Right kidney (tissue), 9 donors: ENCODE measurements at places on chromosomes 4 and X.
A peak's percentile ranks its signal among the peaks of the same experiment; 100 is the strongest.

DNA sequence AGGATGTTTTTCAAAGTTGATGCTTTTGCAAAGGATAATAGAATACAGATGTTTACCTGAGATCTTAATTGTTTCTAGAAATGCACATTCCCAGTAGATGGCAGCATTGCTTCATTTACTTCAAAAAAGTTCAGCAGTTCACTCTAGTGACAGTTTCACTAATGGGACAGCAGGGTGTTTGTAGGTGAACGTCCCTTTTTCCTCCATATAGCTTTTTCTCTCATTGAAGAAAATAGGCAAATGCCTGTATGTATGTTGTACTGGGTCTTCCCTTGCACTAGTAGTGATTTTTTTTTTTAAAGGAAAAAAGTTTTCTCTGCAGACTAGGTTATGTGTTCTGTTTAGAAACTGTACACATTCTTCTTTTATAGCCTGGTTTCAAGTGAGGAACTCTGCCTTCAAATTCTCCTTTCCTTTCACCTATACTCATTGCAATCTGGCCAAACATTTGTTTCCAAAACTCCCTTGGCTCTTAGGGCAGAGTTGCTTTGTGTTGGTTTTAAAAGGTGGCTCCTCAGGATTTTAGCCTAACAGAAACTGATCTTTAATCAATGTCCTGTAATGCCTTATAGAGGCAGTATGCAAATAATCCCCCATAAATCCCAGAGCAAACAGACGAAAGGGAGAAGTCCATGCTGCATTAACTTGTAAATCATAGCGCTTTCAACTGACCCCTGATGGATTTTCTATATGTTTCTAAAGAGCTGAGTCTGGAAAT is 86.3 kb downstream of the EGF start:
- peak; percentile 55 for DNase-seq

DNA sequence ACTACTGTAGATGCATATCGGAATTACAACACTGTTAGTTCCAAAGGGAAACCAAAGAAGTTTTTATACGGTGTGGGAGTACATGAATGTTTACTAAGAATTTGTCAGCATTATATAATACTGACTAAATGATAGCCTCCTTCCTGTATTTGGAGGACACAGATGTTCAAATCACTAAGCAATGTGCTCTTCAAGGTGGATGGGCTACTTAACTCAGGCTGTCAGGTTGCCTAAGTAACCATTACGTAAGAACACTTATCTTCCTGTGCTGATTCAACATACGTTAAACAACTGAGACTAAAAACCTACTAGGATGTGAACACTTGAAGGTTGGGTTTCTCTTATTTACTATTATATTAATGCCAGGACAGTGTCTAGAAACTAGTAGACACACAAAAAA is 81.9 kb upstream of the HPGD start:
- DNase-seq: no peak

- no peak for DNase-seq
Measured at GRCh38 chr4:29558789-29559188, 1161.4 kb upstream of the PCDH7 start.

DNA sequence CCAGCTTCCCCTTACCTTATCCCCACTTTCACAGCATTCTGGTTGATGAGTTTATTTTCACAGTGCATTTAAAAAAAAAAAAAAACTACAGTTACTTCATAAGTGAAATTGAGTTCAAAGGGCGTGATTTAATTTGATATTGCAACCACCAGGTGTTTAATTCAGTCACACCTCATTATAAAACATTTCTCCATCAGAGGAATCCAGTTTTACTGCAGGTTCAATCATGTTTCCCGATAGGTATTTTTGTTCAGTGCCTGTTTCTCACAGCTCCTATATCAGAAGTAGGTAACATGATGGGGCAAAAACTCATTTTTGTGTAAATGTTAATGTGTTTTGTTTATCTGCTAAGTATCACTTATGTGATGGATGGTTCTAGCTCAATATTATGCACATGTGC is 102.3 kb upstream of the PCDH7 start:
- no peak for DNase-seq
